ENCODE measurements at places on chromosomes 3 and 15.

DNA sequence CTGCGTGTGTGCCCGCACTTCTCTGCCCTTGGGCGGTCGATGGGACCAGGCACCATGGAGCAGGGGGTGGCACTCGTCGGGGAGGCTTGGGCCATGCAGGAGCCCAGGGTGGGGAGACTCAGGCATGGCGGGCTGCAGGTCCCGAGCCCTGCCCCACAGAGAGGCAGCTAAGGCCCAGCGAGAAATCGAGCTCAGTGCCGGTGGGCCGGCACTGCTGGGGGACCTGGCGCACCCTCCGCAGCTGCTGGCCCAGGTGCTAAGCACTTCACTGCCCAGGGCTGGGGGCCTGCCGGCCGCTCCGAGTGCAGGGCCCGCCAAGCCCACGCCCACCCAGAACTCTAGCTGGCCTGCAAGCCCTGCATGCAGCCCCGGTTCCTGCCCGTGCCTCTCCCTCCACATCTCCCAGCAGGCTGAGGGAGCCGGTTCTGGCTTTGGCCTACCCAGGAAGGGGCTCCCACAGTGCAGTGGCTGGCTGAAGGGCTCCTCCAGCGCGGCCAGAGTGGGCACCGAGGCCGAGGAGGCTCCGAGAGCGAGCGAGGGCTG lies 553 bp upstream of the RTP4 start:
- DNase-seq: no peak

GRCh38 chr3:54211097-54211496 lies 88.7 kb downstream of the CACNA2D3 start:
- no peak for DNase-seq

DNA sequence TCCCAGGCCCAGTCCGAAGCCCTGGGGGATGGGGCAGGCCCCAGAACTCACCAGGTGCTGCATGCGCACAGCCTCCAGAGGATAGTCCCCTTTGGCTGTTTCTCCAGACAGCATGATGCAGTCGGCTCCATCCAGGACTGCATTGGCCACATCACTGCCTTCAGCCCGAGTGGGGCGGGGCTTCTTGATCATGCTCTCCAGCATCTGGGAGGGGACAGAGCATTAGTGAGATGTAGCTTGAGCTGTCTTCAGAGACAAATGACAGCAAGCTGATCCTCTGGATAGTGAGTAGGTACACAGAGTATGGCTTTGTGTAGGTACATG lies 9.1 kb upstream of the GRAMD2A start:
- no peak for DNase-seq

GRCh38 chr3:142586803-142587406 lies 8.4 kb upstream of the ATR start:
- no peak for DNase-seq

- peak; percentile 20 for DNase-seq
Measured at GRCh38 chr15:56040081-56041035, 46.9 kb upstream of the NEDD4 start.

DNA sequence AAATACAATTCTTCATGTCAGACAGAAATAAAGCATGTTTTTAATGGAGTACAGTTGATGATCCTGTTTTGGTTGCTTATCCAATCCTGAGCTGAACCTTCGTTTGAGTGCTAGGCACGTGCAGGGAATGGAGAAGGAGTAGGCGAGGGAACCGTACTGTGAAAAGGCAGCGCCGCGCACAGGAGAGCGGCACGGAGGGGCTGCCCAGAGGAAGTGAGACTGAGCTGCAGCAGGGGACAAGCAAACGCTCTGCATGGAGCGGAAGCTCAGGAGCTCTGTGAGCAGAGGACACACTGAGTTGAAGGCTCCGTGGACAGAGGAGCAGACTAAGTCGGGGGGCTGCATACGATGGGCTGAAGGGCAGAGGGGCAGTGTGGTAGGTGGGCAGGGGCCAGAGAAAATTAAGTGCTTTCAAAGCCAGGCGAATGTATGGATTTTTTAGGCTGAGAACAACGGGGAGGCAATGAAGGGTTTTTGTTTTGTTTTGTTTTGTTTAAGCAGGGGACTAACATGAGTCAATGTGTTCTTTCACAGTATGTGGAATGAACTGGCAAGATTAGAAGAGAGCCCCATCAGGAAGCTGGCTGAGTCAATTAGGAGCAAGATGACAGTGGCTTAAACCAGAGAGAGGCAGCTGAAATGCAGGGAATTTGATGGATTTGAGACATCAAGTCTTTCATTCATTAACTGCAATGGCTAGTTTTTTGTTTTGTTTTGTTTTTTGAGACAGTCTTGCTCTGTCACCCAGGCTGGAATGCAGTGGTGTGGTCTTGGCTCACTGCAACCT lies 23.8 kb upstream of the TM2D3 start:
- no peak for DNase-seq

- no peak for DNase-seq
Measured at GRCh38 chr3:159252772-159253384, 451.0 kb downstream of the MFSD1 start.

DNA sequence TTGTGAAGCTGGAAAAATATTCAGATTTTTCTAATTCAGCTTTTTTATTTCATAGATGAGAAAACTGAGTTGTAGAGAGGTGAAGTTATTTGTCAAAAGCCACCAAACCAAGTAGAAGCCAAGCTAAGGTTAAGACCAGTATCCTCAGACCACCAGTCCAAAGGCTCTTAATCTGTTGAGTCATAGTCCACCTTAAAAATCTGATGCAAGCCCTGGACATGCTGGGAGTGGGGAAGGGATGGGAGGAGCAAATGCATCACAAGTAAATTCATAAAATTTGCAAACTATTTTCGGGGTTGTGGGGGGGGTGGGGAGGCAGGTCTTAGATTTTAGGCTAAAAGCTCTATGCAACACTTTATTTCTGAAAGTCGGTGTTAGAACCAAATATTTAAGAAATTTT lies 307.7 kb upstream of the SEMA6D start:
- DNase-seq: no peak

DNA sequence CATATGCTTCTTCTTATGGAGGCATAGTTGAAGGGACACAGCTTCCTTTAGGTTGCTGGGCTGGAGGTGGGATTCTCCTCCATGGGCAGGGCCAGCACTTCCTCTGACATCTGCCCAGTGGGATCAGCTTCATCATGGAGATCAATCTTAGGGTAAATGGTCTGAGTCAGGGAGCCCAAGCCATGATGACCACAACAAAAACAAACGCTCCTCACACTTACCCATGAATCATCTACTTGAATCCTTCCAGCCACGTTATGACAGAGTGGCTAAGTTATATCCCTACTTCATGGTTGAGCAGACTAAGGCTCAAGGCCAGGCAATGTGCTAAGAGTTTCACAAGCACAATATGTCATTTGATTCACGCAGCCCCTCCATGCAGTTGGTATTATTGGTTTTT lies 87.2 kb upstream of the NMNAT3 start:
- DNase-seq: no peak

GRCh38 chr3:44885618-44886017 lies 11.2 kb downstream of the TGM4 start:
- no peak for DNase-seq

DNA sequence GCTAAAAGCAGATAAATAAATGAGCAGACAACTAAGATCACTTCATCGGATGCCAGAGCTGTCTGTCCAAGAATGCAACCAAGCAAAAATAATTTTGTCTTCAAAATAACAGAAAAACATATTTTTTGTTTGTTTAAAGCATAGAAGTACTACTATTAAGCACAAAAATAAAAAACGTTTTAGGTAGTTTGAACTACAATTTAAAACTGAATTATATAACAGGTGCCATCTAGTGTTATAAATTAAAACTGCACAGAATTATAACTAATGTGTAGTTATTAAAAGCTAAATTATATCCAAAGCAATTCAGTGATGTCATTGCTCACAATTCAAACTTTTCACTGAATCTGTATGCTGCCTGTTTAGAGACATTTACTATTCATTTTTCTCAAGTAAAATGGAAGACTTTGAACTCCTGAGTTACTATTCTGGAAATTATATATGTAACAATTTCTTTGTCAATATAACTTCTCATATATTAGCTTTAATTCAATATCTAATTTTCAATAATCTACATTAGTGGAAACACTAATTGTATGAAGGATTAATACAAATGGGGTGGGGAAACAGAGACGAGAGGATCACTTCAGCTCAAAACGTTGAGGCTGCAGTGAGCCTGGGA lies 29.5 kb downstream of the LINS1 start:
- no peak for DNase-seq

DNA sequence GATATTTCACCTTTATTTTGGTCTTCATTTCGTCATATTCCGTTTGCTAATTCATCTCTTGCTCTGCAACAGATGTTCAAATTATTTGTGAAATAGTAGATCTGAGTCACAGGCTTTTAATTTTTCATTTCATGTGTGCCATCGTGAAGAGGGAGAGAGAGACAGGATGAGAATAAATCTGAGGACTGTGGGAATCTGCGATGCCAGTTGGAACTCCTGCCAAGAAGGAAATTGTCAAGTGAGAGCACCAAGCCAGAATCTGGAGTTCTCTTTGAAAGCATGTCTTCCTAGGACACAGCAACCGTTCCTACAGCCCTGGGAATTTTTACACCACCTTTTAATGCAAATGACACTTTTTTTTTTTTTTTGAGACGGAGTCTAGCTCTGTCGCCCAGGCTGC lies 48.8 kb downstream of the NSMCE3 start:
- DNase-seq: no peak

- no peak for DNase-seq
Measured at GRCh38 chr3:55607844-55608243, 120.7 kb upstream of the WNT5A start.

DNA sequence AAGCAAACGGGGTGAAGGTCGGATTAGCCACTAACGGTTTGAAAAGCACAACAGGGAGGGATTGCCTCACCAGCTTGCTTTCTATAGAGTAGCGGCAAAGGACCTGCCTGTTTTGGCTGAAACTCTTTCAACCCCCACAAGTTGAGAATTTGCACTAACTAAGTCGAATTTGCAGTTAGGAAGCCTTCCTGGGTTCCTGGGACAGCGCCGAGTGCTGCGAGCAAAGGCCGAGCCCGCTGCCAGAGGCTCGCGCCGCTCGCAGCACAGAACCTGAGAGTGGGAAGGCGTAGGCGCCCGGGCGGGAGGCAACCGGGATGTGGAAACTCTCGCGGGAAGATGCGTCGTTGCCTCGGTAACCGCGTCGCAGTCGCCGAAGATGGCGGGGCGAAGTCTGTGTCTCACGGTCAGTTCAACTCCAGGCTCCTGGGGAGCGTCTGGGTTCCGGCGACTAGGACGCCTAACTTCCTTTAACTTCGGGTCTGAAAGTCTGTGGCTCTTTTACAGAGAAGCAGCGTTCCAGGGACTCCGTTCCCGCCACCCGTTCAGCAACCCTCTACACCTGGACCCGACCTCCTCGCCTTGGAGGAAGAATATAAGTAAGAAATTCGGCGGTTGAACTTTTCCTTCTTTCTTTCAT lies at the start of gene TEX9:
TEX9 (plus strand) TSS at position 352 of the 637 bp plus-strand sequence; CDS start at position 377, 25 bp downstream.
- DNase-seq: peak; percentile 85

DNA sequence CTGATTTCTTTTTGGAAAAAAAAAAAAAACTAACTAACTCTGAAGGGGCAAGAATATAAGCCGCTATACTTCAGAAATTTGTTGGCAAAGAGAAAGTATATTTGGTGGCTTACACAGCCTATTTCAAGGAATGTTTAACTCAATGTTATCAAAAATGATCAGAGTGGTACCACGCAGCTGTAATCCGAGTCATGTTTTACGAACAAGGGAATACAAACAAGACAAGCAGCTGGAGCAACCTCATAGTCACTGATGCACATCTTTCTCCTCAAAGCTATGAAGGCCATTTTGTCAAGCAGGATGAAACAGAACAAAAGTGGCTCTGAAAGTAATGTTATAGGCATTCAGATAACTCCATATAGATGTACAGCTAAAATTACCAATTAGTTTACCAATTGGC lies 81.2 kb downstream of the SCAPER start:
- no peak for DNase-seq

DNA sequence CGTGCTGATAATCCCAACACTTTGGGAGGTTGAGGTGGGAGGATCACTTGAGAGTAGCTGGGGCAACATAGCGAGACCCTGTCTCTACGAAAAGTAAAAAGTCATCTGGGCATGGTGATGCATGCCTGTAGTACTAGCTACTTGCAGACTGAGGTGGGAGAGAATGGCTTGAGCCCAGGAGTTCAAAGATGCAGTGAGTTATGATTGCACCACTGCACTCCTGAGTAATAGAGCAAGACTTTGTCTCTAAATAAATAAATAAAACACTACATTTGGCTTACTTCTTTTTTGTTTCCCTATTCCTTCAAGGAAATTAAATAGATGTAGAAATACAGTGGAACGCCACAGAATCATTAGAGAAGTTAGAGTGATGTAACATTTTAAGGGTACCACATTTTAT lies 20.1 kb upstream of the LDHAL6B start:
- DNase-seq: no peak

DNA sequence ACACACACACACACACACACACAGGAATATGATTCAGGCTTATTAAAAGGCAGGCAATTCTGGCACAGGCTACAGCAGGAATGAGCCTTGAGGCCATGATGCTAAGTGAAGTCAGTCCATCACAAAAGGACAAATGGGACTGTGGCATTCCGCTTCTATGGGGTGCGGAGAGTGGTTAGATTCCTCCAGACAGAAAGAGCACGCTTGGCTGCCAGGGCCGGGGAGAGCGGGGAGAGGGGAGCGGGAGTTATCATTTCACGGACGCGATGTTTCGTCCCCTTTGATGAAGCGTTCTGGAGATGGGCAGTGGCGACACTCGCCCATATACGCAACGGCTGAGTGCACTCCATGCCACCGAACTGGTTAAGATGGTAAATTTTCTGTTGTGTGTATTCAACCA lies 58.5 kb upstream of the FAM174B start:
- no peak for DNase-seq

DNA sequence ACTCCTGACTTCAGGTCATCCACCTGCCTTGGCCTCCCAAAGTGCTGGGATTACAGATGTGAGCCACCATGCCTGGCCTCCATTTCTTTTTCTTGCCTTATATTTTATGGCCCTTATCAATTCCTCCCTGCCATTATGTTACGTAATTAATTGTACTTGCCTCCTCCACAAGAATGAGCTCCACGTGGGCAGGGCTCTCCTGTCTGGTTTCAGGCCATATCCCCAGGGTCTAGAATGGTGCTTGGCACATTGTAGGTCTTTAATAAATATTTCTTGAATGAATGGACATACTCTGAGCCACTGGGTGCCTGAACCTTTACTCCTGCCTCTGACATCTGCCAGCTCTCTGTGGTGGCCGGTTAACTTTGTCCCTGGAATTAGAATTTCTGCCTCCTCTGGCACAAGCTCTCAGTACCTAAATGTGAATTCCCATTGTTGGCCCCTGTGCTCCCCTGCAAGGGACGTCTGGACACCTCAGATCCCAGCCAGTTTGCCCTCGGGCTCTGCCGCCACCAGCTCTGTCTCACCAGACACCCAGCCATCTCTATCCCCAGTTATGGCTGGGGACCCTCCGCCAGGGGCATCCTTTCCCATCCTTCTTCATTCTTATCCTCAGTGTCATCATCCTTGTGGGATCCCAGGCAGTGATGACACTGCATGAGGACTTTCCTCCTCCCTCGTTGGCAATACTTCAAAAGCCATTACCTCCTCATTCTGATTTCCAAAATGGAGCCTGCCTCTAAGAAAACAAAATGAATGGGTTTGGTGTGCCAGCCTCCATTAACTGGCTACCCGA lies 165.6 kb upstream of the SMAD3 start:
- no peak for DNase-seq

Data from stimulated activated CD4-positive, alpha-beta T cell treated with anti-CD3 and anti-CD28 coated beads, Interleukin-2, amount 100 ng/mL, for 24 hours (primary cell).